Pons (tissue), 1 donor: ENCODE measurements at places on chromosomes 2 and 18.

GRCh38 chr2:121532347-121532766 lies 1.7 kb downstream of the RNU4ATAC start:
- no peak for DNase-seq

- no peak for DNase-seq
Measured at GRCh38 chr2:42978887-42979415, 186.6 kb upstream of the HAAO start.

DNA sequence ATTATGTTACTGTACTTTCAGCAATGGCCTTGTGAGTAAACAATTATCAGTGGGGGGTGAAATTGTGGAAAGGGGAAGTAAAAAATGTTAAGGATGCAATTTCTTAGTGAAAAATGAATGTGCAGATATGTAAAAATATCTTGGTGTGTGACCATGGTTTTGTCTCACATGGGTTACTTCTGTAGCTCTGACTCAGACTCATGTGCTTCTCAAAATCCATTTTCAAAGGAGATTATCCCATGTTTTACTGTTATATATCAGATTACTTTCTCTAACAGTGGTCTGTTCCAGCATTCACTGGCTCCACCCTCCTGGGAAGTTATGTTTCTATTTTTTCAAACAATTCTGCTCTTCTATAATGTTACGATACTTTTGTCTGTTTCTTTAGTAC lies 298.2 kb upstream of the COL3A1 start:
- no peak for DNase-seq

GRCh38 chr2:189393440-189394111 lies 47.7 kb upstream of the WDR75 start:
- no peak for DNase-seq

DNA sequence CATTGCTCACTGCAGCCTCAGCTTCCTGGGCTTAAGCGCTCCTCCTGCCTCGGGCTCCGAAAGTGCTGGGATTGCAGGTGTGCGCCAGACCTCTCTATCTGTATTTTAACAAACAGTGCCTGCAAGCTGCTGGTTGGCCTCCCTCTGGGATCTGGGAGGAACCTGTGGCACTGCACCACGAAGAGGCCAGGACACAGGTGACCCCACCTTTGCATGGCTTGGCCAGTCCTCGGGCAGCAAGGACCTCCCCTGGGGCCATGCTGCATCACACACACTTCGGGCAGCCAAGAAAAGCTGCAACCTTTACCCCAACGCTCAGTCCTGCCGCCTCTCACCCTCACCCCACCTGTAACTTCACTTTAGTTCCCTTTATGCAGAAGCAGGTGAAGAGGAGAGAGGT lies 70.0 kb downstream of the PXDN start:
- no peak for DNase-seq

GRCh38 chr2:164335947-164336346 lies 285.3 kb downstream of the GRB14 start:
- no peak for DNase-seq

DNA sequence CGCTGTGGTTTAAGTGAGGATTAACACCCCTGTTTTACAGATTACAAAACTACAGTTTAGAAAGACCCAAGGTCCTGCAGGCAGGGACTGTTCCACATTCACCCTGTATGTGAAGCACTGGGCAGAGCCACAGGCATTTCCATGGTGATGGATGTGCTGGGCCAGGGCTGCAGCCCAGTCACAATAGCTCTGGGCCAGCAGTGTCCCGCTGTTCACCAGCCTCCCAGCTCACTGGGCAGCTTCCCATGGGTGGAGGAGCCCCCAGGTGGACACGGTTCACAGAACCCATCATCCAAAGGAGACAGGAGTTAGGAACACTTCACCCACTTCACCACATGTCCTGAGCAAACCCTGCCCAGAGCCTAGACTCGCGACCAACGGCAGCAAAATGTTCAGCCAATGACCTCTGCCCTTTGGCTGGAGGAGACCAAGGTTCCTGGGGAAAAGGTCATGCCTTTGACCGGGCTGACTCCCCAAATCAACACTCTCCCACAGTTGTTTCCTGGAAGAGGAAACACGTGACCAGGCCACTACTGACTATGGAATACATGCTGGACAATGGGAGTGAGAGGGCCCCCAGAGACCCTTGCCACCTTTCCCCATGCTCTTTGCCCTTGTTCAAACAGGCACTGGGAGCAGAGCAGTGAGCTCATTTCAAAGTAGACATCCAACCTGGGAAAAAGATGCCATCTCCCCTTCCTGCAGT lies 28.0 kb upstream of the SLC35F6 start:
- no peak for DNase-seq

- DNase-seq = no peak
Measured at GRCh38 chr2:103860016-103860415, 993.9 kb upstream of the POU3F3 start.

DNA sequence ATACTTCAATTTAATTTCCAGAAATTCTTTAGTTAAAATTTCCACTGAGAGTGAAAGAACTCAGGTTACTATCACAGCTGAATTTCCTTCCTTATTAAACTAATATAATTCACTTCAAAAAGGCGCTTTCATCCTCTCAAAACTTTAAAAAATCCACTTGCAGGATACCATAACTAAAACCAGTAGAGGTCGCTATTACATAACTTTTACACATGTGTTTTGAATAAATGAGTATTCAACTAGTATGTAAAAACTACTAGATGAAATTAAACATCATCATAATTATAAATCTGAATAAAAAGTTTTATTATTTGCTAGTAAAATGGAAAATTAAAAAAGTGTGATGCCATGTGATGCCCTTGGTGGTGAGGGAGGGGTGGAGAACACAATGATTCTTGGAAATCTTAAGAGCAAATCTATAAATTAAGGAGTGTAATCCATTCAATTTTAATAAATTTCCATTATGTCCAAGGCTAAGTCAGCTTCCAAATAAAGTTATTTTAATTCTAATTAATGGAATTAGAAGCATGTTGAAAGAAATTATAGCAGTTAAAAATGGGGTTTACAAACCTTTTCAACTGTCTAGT lies 61.4 kb downstream of the SOS1 start:
- peak; percentile 59 for DNase-seq

DNA sequence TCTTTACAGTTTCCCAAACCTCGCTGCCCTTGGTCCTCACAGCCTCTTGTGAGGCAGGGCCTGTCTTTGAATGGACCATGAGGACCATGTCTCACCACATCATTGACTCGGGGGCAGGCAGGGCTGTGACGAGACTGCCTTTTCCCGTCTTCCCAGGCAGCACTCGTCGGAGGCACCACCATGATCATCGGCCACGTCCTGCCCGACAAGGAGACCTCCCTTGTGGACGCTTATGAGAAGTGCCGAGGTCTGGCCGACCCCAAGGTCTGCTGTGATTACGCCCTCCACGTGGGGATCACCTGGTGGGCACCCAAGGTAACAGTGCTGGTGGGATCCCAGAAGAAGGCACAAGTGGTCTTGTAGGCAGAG lies 45.7 kb upstream of the MAPRE3 start:
- DNase-seq = no peak

DNA sequence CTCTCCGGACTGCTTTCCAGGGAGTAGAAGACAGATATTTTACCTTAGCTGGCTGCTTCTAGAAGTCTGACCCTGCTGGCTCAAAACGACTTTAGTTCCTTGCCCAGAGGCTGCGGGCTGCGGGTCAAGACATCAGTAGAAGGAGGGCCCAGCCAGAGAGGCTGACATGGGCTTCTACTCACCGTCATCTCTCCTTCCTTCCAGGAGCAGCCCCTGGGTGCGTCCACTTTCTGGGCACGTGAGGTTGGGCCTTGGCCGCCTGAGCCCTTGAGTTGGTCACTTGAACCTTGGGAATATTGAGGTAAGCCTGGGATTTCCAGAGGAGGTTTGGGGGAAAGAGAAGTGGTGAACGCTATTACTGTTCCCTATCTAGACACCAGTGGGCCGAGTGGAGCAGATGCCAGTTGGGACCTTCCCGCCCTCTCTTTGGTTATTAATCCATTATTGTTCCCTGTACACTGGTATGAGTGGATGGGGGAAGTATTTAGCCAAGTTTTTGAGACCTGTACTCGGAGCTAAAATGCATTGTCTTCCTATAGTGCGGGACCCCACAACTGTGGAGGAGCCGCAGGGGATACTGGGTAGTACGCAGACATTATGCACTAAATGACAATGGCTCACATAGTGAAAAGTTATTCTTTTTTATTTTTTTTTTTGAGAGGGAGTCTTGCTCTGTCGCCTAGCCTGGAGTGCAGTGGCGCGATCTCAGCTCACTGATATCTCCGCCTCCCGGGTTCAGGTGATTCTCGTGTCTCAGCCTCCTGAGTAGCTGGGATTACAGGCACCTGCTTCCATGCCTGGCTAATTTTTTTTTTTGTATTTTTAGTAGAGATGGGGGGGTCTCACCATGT lies 26.3 kb upstream of the CASP8 start:
- no peak for DNase-seq

- no peak for DNase-seq
Measured at GRCh38 chr18:41646915-41647620, 308.0 kb upstream of the PIK3C3 start.

DNA sequence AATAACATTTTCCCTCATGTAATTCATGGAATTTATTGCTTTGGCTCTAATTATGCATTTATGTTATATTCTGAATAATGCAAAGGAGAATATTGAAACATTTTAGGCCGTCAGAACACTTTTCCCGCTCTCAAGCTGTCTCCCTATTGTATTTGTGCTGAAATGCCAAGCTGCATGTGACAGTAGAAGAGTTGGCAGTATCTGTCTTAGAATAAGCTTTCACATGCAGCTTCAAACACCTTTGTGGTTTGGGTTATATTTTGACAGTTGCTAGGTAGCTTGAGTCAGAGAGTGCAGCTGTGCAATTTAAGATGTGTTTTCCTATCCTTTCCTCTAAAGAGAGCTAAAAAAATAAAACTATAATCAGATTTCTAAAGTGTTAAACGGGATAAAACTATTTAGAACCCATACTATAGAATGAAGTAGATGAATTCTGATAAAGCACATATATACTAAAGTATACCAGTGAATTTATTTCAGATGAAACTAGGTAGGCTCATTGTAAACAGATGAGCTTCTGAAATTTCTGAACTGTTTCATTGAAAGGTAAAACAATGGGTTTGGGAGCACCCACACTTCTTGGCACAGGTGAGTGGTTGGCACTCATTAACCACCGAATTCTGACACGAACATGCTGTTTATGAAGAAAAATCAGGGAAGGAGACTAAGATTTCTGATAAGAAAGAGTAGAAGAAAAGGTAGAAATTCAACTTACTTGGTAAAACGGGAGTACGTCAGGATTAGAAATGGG lies 43.4 kb downstream of the PLCL1 start:
- no peak for DNase-seq

DNA sequence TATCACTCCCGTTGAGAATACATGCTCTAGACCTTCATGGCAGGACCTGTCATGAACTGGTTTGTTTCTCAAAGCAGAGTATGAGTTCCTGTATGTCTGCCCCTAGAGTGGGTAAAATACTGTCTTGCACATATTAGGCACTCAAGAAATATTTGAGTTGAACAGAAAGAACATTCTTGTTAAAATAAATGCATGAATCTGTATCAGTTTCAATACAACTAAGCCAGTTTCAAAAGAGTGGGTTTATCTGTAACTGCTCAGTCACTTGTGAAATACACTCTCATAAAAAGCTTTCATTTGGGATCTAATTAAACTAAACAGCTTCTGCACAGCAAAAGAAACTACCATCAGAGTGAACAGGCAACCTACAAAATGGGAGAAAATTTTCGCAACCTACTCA lies 69.2 kb downstream of the RFTN2 start:
- DNase-seq = no peak
